ENCODE measurements at places on chromosomes 13 and 19.

DNA sequence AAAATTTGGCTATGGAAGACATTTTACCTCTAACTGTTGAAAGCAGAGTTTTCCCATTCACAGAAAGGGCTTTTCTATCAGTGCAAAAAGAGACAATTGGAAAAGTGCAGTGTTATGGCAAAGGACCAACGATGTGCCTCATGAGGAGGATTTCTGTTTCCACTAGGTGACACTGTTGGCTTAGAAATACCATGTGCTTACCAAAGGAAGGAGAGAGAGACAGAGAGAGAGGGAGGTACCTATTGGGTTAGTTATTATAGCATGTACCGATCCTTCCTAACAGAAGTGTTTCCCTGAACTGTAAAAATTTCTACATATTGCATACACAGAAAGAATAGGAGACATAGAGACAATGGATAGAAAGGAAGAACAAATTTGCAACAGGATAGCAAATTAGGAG is 23.9 kb upstream of the PSG4 start:
- no peak for DNase-seq

- DNase-seq, result no peak
Measured at GRCh38 chr13:38024431-38024830, 154.9 kb upstream of the TRPC4 start.

DNA sequence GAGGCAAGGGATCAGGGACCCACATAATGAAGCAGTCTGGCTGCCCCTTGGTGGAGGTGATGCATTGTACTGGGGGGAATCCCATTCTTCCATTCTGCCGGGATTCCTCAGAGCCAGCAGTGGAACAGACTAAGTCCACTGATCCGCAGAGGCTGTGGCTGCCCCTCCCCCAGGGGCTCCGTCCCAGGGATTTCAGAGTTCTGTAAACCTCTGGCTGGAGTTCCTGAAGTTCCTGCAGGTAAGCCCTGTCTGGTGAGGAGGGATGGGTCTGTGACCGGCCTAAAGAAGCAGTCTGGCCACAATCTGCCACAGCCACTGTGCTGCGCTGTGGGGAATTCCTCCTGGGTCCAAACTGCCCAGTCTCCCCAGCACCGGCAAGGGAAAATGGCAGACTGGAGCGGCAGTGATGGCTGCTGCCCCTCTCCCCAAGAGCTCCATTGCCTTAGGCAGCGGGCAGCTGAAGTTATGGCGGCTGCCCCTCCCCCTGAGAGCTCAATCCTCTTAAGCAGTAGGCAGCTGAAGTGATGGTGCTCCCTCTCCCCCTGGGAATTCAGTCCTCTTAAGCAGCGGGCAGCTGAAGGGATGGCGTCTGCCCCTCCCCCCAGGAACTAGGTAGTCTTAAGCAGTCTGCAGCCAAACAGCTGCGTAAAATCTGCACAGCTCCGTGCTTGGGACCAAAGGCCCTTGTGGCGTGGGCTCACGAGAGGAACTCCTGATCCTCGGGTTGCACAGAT is 155.7 kb downstream of the PCDH17 start:
- no peak for DNase-seq

GRCh38 chr19:31147234-31147633 is 202.0 kb downstream of the TSHZ3 start:
- DNase-seq, result no peak

DNA sequence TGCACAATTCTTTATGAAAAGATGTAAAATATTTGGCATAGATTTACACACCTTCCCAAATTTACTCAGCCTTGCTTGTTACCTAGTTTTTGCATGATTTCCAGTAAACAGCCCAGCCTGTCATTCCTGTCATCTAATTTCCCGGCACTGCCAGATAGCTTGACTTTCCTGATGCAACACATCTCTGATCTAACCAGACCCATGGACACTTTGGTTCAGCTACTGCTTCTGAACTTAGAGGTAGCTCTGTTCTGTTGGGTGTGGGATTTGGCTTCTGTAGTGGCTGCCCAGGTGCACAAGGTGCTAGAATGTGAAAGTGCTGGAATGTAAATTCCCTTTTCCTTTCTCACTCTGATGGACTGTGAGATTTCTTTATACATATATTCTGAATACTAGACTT is 1033.5 kb downstream of the SLITRK1 start:
- DNase-seq, result no peak

GRCh38 chr13:94968040-94968756 is 255.9 kb upstream of the SOX21 start:
- DNase-seq, result no peak

DNA sequence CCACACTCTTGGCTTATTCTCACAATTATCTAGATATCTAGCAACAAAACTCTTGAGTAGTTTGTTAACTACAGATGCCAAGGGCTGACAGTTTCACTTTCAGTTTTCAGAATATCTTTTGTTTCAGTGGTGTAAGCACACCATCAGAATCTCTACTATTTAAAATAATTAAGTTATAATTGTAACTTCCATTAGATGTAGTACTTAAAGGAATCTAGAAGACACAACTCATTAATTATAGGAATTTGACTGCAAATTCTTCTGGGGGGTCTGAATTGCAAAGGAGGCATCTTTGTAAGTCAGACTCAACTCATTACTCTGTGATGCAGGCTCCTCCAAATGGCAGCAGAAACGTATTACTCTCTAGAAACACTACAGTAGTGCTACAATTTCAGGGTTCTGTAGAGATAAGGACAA is 44.9 kb upstream of the USPL1 start:
- no peak for DNase-seq

DNA sequence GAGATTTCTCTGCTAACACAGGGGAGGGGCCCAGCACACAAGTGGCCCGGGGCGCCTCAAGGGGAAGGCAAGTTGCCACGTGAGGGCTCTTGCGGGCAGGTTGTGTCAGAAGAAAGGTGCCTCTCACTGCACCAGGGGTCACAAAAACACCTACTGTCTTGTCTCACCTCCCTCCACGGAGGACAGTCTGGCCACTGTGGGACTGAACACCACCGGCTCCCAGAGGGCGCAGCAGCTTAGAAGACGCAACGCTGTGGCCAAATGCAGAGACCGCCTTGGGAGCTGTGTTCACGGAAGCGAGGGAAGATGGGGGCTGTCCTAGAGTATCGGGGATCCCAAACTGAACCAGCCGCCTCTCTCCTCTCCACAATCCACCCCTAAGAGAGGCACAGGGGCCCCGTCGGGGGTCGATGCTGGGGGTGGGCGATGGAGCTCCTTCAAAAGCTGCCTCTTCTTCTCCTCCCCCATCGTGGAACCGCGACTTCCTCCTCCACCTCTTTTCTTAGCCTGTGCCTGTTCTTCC is 177.5 kb downstream of the FOXO1 start:
- DNase-seq, result no peak

DNA sequence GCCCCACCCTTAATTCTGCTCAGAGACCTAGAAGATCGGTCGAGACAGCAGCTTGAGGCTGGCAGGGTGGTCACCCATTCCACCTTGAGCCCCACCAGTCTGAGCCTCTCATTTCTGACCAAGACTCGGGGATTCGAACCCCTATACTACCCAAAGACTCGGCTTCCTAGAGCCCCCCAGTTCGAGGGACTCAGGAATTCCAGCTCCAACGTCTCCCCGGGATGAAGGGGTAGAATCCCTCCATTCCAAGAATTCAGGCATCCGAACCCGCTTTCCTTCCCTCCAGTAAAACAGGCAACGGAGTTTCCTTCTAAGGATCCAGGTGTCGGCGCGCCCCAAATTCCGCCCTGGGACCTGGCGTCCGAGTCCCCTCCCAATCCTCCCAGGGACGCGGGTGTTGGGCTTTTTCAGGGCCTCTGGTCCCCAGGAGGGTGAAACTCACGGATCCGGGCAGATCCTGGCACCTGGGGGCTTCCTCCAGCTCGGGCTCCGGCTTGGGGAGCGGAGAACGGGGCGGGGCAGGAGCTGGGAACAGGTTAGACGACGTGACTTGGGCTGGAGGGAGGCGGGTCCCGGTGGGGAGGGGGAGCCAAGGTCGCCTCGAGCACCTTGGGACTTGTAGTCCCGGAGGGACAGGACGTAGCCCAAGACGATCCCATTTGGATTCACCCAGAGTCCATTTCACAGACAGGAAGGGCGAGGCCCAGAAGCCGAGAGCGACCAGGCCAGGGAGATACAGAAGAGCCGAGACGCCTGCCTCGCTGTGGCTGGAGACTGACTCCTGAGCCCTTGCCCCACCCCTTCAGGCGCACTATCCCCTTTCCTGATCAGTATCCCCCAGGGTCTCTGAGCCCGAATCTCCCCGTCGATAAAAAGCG is at the start of gene PPP1R13L:
Gene PPP1R13L (minus strand): TSS at position 513 of the 878 bp plus-strand sequence. CDS start 6,751 bp downstream, outside the sequence.
- peak; percentile 92 for DNase-seq

DNA sequence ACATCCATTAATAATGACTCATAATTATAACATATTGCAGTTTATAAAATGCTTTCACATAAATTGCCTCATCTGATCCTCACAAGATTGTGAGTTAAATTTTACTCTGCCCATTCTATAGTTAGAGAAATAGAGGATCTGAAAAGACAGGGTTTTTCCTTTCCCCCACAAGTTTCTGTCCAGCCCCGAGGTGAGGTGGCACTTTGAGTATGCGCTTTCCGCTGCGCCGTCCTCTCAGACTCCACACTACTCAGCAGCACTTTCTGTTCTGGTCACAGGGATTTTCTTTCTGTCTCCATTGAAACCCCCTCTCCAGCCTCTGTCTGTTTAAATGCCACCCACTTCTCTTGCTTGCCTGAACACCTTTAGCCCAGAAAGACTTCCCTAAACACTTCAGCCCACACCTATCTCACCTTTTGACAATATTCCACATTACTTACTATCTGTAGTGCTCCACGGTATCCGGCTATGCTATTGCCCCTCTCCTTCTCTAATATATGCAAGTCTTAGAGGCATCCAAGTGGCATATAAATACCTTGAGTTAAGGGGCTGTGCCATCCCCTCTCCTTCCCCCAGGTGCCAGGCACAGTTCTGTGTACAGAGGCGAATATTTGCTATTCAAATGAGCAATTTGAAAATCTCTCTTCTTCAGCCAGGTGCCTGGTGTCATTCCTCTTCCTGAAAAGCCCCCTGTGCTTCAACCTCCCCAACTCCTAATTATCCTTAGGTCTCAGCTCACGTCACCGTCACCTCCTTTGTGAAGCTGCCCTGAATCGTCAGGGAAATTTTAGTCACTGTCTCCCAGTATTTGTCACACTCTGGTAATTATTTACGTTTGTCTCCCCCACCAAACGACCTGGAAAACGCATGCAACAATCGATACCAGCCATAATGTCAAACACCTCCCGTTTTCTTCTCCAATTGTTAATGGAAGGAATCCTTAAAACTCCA is 268.7 kb downstream of the NHLRC3 start:
- no peak for DNase-seq

GRCh38 chr13:51697181-51697580 is 106.8 kb downstream of the DHRS12 start:
- no peak for DNase-seq

DNA sequence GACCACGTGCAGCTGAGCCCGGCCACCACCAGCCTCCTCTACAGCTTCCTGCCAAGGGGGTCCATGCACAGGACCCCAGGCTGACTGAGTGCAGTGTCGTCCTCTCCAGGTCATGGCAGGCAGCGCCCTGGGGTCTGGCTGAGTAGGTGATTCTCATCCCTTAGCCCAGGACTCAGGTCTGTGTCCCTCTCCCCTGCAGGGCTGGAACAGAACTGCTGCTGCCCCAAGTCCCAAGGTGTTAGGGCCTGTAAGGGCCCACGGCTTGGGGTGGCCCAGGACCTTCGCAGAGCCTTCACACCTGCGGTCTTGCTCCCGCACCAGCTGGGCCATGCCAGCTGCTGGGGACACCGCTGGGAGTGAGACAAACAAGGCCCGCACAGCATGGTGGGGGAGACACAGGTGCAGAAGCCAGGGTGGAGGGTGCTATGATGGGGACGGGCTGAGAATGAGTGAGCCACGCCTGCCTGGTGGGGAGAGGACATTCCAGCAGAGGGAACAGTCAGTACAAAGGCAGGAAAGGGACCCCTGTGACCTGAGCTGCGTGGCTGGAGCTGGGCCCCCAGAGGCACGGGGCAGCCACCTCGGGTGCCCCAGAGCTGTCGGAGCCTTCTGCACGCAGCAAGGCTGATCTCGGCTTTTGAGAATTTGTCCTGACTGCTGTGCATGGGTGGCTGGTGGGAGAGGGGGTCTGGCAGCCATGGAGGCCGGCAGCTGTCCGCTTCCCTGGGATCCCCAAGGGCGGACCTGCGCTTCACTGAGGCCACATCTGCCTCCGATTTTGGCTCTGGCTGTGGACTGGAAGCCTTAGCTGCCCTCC is 11.9 kb downstream of the PLEKHF1 start:
- no peak for DNase-seq

DNA sequence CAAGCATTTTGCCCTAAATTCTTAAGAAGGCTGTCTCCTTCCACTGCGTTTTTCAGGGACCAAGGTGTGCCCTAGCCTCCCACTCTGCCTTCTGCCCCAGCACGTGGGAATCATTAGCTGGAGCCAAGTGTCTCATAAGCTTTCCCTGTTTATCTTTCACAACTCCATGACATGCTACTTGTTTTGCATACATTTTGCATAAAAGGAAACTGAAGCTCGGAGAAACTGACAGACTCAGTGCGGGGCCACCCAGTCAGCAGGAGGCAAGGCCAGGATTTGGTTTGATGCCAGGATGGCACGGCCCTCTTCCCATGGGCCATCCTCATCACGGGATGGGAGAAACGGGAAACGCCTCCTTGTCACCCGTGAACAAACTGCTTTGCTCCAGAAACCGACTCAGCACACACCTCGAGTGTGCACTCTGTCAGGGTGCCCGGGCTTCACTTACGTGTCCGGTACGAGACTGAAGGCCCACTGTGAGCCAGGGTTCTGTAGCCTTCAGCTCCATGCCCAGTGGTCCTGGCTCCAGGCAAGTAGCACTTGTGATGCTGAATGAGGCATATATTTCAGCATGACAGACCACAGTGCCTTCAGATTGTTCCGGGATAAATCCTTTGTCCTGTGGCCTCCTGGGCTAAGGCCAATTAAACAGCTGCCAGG is 9.6 kb downstream of the CEBPA start:
- DNase-seq, result peak; percentile 81

- peak; percentile 97 for DNase-seq
Measured at GRCh38 chr19:40718774-40719391, 2.0 kb downstream of the ITPKC start.

DNA sequence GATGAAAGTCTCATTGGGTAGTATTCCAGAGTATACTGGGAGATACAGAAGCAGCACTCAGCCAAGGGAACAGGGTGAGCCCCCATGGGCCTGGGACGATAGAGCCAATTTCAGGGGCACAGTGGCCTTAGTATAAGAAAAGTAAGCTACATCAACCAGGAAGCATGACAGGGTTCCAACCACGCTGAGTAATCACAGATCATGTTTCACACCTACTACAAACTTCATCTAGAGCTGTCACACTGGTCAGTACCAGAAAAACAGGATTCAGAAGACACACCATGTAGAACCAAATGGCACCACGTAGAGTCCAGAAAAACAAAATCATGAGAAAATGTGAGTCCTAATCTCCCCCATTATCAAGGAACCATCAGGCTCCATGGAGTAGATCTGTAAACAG is 1292.4 kb upstream of the MIR17HG start:
- no peak for DNase-seq

- DNase-seq, result no peak
Measured at GRCh38 chr13:98339684-98340425, 162.8 kb upstream of the RNF113B start.

DNA sequence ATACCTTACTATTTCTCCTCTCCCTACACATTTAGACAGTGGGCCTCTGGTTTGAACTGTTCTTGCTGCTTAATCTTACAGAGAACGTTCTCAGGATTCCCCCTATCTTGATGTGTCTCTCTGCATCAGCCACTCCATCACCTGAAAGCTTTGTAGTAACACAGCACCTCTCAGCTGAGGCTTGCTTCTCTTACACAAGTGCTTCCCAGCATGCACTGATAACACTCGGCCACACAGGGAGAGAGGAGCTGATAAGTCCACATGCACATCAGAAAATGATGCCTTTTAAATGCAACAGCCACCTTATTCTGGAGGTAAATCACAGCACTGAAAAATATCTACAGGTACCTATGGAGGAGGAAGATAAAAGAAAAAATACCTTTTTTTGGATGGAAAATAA is 192.2 kb upstream of the TSHZ3 start:
- no peak for DNase-seq
